ENCODE measurements at places on chromosomes 6 and 20. TPM values are rescaled to one million over a fixed set of nuclear protein-coding genes. Genes with fewer than 3 reads are reported as not detected.

- DNase-seq = no peak
Observed at GRCh38 chr6:26027491-26028211, 59.6 kb upstream of the HFE start.

DNA sequence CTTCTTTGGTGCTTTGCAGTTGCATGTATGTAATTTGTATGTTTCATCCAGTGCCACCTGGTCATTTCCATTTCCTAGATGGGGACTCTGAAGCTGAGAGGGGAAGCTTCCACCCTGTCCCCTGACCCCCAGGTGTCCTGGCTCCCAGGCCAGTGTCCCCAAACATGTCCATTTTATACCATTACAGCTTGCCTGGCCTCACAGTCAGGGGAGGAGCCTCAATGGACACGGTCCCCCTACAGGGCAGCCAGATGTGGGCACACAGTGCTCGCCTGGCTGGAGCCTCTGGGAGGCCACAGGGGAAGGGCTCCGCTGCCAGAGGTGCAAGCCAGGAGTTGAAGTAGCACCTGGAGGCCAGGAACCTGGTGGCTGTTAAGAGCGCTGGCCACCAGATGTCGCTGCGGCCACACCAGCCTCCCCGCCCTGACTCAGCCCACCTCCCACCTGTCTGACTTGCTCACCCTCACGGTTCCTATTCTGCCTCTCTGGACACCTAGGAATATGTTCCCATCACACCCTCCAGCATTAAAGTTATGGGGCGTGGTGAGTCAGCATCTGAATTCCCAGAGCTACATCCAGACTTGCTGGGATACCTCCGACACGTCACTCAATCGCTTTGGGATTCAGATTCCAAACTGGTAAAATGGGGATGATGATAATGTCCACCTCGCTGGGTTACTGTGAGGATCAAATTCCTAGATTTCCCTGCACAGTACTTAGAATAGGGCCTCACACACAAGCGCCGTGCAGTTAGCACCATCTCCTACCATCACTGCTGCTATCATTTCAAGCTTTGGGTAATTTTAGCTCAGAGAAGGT is 107.4 kb downstream of the SULF2 start:
- DNase-seq = peak; percentile 5

DNA sequence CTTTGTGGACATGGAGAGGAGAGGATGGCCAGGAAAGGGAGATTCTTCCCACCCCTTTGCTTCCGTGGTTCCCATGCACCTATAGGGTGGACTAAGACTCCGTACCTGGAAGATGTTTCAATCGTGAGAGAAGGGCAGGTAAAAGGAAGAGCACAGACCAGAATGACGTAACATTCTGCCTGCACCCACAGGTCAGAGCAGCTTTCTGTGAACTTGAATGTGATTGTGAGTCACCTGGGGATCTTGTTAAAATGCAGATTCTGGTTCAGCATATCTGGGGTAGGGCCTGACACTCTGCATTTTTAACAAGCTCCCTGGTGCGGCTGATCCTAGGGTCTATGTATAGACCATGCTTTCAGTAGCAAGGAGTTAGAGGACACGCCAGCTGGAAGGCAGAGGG is 164.1 kb upstream of the SGK1 start:
- no peak for DNase-seq

- peak; percentile 28 for DNase-seq
Observed at GRCh38 chr6:154932515-154933027, 62.5 kb upstream of the TIAM2 start.

DNA sequence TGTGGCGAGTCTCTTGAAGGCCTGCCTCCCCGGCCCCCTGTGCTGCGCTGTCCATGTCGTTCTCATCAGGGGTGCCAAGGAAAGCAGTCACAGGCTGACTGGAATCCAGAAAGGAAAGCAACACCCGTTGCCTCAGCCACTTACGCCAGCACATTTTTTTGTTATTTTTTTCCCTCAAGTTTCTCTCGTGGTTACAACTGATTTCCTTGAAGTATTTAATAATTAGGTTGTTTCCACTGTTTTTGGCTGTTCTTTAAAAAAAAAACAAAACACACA is 17.9 kb upstream of the SLC22A1 start:
- DNase-seq = no peak

DNA sequence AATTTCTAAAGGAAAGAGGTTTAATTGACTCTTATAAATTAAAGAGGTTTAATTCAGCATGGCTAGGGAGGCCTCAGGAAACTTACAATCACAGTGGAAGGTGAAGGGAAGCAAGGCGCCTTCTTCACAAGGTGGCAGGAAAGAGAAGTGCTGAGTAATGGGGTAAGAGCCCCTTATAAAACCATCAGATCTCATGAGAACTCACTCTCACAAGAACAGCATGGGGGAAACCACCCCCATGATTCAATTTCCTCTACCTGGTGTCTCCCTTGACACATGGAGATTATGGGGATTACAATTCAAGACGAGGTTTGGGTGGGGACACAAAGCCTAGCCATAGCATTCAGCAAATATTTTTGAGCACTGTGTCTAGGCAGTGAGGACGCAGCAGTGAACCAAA is 3.9 kb upstream of the IPCEF1 start:
- DNase-seq = no peak

GRCh38 chr20:32158943-32159660 is 48.4 kb downstream of the PLAGL2 start:
- no peak for DNase-seq

DNA sequence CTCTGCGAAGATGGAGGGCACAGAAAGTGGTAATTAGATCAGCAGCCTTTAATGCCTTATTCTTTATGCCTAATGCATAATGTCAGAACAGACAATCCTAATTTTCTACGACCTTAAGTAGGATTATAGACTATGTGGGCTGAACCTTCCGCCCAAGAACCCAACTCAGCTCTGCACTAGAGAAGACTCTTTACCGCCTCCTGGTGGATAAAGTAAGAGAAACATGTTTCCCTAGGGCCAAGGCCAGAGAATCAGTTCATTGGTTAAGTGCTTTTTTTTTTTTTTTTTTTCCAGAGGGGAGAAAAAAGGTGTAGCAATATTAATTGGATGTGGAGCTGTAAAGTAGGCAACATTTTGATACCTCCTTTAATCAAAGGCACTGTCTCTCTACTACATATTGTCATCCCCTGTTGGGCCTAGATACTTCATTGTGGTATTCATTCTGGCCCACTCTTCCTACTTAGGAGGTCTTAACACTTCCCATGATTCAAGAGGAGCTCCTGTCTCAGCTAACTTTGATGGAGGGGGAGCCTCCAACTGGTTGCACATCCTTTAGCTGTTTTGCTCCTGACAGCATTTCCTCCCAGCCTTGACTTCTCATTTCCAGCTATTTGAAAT is 124.9 kb upstream of the NRN1 start:
- DNase-seq = peak; percentile 43

GRCh38 chr20:32820698-32821377 is 1.1 kb downstream of the MAPRE1 start:
- no peak for DNase-seq

- DNase-seq = no peak
Observed at GRCh38 chr20:57600320-57601210, 19.7 kb downstream of the ZBP1 start.

- DNase-seq = no peak
Observed at GRCh38 chr6:54910921-54911320, 64.3 kb downstream of the FAM83B start.

DNA sequence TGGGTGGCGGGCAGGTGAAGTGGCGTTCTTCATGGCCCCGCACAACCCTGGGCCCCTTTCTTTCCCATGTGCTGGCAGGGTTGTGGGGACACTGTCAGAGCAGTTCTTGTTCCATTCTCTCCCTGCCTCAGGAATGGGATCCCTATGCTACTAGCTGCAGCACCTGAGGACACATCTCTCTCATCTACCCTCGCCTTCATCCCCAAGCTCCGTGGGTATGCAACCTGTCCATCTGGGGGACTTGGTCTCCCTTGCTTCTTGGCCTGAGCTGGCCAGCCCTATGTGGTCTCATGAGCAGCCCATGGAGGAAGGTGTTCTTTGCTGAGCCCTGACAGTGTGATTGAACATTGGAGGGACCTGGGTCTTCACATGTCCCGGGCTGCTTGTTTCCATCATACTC is 24.2 kb downstream of the CST9L start:
- DNase-seq = no peak

DNA sequence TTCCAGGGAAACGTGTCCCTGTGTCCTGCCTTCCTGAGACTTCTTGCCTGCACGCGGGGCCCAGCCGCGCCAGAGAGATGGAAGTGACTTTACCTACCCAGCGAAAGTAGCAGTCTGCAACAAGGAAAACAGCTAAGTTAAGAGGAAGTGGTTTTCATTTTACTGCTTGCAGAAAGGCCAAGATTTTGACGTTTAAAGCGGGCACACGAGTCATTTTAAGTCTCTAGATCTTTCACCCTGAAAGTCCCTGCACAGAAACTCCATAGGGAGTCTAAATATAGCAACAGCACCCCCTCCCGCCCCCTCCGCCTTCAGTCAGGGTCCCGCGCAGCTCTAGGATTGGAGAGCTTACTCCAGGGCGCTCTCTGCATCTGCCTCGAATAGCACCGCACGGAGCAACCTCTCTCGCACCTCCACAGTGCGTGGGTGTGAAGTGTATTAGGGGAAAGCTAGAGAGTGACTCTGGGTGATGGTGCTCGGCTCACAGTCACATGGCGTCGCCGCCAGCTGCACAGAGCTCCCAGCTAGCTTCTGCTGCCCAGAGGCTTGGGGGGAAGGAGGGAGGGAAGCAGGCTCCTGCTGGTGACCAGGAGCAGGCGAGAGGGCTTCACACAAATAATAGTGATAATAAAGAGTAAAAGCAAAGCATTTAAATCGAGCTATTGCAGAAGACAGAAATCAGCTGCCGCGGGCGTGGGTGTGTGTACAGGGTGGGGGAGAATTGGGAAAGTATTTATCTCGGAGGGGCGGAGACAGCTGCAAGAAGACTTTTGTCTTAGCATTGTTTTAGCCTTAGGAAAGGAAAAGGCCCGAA is 1.8 kb upstream of the KCNQ5 start:
- peak; percentile 69 for DNase-seq

- DNase-seq = no peak
Observed at GRCh38 chr20:41531518-41532275, 86.5 kb downstream of the CHD6 start.

GRCh38 chr20:8007490-8007889 is 12.1 kb downstream of the TMX4 start:
- DNase-seq = no peak

DNA sequence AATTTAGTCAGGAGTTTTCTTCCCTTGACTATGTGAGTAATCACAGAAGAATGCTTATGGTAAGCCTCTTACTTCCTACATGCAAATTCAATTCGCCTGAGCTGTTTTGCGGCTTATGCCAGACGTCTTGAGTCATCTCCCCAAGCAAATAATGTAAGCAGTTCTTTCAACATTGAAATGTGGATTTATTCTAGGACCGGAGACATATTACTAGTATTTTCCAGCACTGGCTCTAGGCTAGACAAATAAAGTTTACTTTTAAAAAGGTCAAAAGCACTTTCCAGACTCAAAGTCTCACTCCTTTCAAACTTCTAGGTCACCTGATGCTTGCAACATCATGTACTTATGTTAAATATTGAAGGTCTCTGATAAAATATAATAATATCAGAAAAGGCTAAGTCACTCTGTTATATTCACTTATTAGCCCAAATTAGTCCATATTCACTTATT is 38.1 kb upstream of the NOX3 start:
- peak; percentile 90 for DNase-seq

DNA sequence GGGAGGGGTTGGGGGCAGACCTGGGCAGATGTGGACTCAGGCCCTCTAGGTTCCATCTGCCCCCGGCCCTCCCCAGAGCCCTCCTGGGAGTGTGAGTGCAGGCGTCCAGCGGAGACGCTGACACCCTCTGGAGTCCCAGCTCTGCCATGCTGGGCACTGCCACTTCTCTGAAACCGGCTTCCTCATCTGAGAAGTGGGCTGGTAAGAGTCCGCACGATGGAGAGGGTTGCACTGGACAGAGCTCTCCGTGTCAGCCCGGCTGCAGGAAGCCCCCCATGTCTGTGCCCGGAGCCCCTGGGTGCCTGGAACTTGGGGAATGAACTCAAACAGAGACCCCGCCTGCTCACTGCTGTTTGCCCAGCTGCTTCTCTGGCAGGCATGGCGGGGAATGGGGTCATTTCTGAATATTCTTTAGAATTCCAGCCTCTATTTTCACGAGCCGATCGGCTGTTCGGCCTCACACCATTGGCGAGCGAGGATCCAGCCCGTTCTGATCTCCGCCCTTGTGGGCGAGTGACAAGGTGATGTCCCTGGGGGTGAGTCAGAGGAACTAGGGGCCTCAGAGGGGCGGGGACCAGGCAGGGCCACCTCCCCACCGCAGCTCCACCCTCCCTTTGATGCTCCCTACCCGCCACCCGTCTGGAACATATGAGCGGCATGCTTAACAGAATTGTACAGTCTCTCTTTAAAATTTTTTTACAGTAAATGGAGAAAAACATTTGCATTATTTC is 47.8 kb upstream of the GATA5 start:
- no peak for DNase-seq

DNA sequence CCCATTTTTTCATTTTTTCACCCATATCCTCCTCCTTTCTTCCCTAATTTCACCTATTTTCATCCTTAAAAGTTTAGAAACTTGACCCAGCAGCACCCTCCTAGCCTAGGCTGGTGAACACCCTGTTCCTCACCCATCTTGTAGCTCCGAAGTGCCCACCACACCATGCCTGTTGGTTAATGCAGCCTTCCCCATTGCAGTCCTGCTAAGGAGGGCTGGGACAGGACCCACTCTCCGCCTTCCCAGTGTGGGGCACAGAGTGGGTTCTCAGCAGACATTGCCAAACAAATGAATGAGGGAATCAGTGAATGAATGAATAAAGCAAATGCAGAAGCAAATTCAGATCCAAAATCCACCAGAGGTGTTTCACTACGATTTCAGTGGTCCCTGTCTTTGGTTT is 45.7 kb downstream of the CTCFL start:
- no peak for DNase-seq

DNA sequence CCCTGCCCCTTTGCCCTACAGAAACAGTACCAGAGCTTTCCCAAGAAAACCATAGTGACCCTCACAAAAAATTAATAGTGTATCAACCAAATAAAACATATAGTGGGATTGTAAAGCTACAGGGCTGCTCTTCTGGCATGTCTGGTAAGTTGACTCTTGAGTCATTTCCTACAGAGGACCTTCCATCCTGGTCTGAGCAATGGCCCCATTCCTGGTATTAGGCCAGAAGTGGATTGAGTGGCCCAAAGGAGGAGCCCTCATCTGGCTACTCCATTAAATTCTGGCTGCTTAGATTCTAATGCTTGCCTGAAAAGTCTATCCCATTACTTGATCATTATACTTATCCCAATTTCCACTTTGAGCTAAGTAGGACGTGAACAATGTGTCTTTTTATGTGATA is 150.9 kb upstream of the HMGN3 start:
- DNase-seq = no peak

DNA sequence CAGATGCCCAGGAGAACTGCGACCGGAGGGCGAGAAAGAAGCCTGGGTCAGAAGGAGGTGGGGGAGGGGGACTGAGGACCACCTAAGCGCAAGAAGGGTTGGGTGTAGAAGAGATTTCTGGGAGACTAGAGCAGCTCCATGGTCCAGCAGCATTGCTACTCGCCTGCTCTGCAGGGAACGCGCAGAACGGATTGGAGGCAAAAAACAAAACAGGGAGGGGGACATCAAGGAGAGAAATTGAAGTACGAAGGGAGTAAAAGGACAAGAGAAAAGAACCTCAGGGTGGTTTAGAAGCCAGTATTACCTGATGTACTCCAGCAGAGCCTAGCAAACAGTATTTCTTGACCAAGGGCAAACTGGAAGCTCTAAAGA is 537 bp upstream of the GABBR1 start:
- no peak for DNase-seq

GRCh38 chr20:52590100-52590499 is 382.1 kb upstream of the TSHZ2 start:
- peak; percentile 88 for DNase-seq

The FAM83C gene
- total RNA-seq = not detected

The IL17A gene
- not detected for total RNA-seq

The C6orf141 gene
- not detected for total RNA-seq

The ECHDC1 gene
- 81.7 TPM for total RNA-seq

The RAET1L gene
- not detected for total RNA-seq

The VEGFA gene
- 57.0 TPM for total RNA-seq

The HLA-DQA1 gene
- total RNA-seq = not detected

All from myocyte (in vitro differentiated cells).